ENCODE measurements at places on chromosomes 2 and 18. TPM values are rescaled to one million over a fixed set of nuclear protein-coding genes. Genes with fewer than 3 reads are reported as not detected.

The DAW1 gene
- 2.4 TPM for total RNA-seq

DNA sequence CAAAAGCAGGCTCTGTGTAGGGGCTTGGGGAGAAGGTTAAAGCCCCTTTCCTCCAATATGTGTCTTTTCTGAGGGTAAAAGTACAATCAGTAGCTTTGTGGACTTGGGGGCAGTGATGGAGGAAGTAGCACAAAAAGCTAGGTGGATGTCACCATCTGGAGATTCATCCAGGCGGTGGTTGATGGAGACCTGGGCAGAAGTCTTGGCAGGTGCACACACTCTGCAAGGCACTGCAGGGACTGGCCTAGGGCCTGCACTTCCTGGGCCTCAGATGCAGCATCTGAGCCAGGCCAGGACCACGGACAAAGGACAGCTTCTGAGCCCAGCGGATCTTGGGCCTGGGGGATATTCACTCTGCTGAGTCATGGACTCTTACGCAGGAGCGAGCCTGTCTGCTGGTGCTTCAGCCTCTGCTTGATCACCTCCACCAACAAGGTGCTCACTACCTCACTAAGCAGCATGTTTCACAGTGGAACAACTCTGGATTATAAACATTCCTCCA, 391.1 kb downstream of the TNS1 start:
- no peak for DNase-seq
- peaks cover 15% of the 10 kb centered on the region for H3K4me1 ChIP-seq
- H3K27me3 ChIP-seq: no peaks in the 10 kb centered on the region
- no peak overlapping the region for H3K27ac ChIP-seq
- no peak overlapping the region for H3K4me3 ChIP-seq

The STPG4 gene
- total RNA-seq: 12.7 TPM

The IL36G gene
- total RNA-seq: not detected

GRCh38 chr2:152623076-152623740, 94.1 kb downstream of the PRPF40A start:
- DNase-seq: no peak
- H3K4me3 ChIP-seq: no peak overlapping the region
- peaks cover 12% of the 10 kb centered on the region for H3K36me3 ChIP-seq
- H3K27ac ChIP-seq: no peak overlapping the region

The TEX44 gene
- not detected for total RNA-seq

The POTEI gene
- not detected for total RNA-seq

DNA sequence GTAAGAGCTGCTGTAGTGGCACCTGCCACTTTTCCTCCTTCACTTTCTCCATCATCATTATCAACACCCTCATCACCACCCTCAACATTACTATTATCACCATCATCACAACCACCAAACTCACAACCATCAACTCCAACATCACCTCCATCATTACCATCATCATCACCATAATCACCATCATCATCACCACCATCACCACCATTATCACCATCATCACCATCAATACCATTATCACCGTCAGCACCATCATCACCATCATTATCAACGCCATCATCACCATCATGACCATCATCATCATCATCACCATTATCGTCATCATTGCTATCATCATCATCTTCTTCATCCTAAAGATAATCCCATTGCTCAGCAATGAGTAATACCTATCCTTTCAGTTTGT, 255.8 kb downstream of the CYRIA start:
- no peak overlapping the region for H3K27ac ChIP-seq
- H3K27me3 ChIP-seq: peaks cover 20% of the 10 kb centered on the region
- H3K4me1 ChIP-seq: no peaks in the 10 kb centered on the region
- H3K36me3 ChIP-seq: no peaks in the 10 kb centered on the region
- no peak for DNase-seq

DNA sequence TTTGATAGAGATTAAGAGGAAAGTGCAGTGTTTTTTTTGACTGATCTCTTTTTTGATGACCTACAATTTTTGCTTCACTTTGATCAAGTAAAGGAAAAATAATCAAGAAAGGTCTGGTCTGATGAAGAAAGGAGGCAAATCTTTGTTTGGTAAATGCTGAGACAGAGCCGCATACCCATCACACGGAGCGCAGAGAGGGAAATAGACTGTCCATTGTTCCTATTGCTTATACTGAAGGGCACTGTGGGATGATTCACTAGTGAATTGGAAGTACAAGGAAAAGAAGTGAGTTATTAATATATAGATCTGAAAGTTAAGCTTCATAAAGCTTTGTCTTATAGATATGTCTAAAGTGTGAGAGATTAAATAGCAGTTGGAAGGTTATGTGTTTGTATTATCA, 455.1 kb downstream of the PLCL1 start:
- H3K27ac ChIP-seq: no peak overlapping the region
- H3K4me3 ChIP-seq: no peak overlapping the region
- H3K36me3 ChIP-seq: no peaks in the 10 kb centered on the region
- no peaks in the 10 kb centered on the region for H3K27me3 ChIP-seq

- no peak for DNase-seq
- peaks cover 14% of the 10 kb centered on the region for H3K36me3 ChIP-seq
- no peaks in the 10 kb centered on the region for H3K27me3 ChIP-seq
- peak overlapping the region; percentile 8 for H3K27ac ChIP-seq
Observed at GRCh38 chr2:20067992-20068584, 16.7 kb upstream of the LAPTM4A start.

DNA sequence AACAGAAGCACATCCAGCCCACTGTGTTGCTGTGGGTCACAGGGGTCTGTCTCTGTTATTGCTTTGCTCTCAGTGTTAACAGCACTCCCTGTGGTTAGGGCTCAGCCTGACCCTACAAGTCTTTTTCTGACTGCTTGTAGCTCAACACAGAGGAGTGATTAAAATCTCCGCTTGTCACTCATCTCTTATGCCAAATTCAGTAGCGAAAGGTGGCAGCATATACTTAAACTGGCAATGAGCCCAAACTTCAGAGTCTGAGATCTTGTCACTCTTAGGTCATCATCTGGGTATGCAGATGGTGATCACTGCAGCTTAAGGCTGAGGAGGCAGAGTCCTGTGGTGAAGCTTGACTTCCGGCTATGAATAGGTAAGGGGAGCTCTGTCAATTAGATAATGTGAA, 63.3 kb upstream of the CSRNP3 start:
- H3K36me3 ChIP-seq: no peaks in the 10 kb centered on the region
- no peaks in the 10 kb centered on the region for H3K4me1 ChIP-seq
- no peaks in the 10 kb centered on the region for H3K27me3 ChIP-seq
- no peak overlapping the region for H3K27ac ChIP-seq
- no peak overlapping the region for H3K4me3 ChIP-seq

GRCh38 chr2:9164112-9164608, 42.5 kb upstream of the ASAP2 start:
- no peak for DNase-seq
- H3K4me1 ChIP-seq: peaks cover 30% of the 10 kb centered on the region
- no peaks in the 10 kb centered on the region for H3K27me3 ChIP-seq
- H3K36me3 ChIP-seq: no peaks in the 10 kb centered on the region
- H3K27ac ChIP-seq: no peak overlapping the region

The MC5R gene
- not detected for total RNA-seq

DNA sequence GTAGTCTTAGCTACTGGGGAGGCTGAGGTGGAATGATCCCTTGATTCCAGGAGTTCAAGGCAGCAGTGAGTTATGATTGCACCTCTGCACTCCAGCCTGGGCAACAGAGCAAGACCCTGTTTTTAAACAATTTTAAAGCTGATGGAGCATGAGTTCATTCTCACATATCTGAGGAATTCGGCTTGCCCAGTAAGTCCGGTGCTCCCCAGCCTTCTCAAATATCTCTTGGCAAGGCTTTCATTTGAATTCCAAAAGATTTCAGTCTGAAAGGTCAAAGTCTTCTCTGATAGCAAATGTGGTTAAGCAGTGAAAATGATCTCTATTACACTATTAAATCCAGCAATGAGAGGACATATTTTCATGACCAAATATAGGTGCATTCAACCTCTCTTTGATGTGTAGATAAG, 27.9 kb downstream of the PIEZO2 start:
- no peaks in the 10 kb centered on the region for H3K27me3 ChIP-seq
- H3K4me3 ChIP-seq: no peak overlapping the region
- no peak for DNase-seq
- peaks cover 21% of the 10 kb centered on the region for H3K4me1 ChIP-seq

DNA sequence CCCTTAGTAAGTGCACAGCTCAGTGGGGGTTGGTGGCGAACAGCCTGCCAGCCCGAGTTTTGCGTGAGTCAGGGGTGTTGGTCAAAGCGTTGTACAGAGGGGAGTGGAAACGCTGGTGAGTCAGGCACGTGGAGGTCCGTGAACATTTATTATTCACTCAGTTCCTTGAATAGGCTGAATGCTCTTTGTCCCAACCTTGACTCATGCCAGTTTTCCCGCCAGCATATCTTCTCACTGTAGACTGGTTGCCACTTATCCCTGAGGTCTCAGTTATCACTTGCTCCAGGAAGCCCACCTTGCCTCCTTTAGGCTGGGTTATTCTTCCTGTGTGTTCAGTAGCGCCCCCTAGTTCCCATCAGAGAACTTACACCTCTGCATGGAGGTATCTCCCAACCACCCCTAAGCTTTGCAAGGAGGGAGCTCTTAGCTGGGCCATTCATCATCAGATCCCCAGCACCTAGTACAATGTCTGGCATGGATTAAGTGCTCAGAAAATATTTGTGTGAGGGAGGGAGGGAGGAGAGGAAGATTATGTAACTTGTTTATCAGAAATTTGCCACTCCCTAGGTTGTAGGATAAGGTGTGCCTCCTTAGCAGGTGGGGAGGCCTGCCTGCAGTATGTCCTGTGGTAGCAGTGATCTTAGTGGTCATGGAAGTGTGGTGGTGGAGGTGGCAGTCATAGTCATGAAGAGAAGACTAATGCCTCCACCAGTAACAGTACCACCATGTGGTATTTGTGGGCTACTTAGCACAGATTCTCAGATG, 72.1 kb downstream of the CABLES1 start:
- H3K27me3 ChIP-seq: no peaks in the 10 kb centered on the region
- DNase-seq: no peak
- H3K36me3 ChIP-seq: peaks cover 8% of the 10 kb centered on the region
- peaks cover 18% of the 10 kb centered on the region for H3K4me1 ChIP-seq
- no peak overlapping the region for H3K27ac ChIP-seq
- no peak overlapping the region for H3K4me3 ChIP-seq

GRCh38 chr2:68675470-68675869, 32.1 kb downstream of the PROKR1 start:
- DNase-seq: no peak
- peaks cover 14% of the 10 kb centered on the region for H3K36me3 ChIP-seq
- no peak overlapping the region for H3K4me3 ChIP-seq
- H3K27ac ChIP-seq: no peak overlapping the region
- H3K4me1 ChIP-seq: no peaks in the 10 kb centered on the region

- no peak overlapping the region for H3K27ac ChIP-seq
- no peak overlapping the region for H3K4me3 ChIP-seq
- peaks cover 14% of the 10 kb centered on the region for H3K4me1 ChIP-seq
- DNase-seq: no peak
- no peaks in the 10 kb centered on the region for H3K36me3 ChIP-seq
Observed at GRCh38 chr2:174824068-174824467, 59.8 kb upstream of the CHRNA1 start.

DNA sequence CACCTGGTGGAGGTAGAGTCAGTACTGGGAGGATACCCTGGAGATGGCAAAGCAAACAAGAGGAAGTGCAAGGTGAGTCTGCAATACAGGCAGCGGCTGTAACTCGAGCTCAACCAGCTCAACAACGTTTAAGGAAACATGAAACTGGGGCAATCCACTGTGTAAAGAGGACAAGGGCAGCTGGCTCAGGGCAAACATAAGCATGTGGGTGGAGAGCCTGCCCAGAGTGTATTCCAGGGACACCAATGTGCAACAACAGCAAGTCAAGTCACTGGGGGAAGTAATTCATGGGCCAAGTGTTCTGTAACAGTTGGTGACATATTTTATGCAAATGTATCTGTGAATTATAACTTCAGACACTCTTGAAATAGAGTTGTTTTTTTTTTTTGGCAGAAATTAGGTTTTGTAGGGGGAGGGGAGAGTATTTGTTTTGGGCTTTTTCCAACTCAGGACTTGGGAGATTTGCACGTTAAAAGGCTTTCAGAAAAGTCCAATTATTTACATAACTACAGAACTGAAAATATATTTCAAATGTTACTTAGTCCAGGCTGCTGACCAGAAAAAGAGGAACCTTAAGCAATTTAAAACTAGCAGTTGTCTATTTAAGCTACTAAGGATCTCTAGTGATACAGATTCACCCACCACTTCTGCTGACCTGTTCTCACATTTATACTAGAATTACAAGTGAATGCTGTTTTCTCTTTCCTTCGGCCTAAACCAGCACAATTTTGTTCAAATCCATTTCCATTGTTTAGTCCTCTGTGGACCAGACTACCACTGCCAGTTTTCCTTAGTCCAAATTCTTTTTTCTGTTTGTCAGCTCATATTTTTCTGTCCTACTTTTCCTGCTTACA, 18.6 kb downstream of the NRXN1 start:
- DNase-seq: peak; percentile 35
- no peak overlapping the region for H3K4me3 ChIP-seq
- no peaks in the 10 kb centered on the region for H3K36me3 ChIP-seq
- H3K27ac ChIP-seq: no peak overlapping the region
- no peaks in the 10 kb centered on the region for H3K27me3 ChIP-seq

The FAM210A gene
- 20.8 TPM for total RNA-seq

DNA sequence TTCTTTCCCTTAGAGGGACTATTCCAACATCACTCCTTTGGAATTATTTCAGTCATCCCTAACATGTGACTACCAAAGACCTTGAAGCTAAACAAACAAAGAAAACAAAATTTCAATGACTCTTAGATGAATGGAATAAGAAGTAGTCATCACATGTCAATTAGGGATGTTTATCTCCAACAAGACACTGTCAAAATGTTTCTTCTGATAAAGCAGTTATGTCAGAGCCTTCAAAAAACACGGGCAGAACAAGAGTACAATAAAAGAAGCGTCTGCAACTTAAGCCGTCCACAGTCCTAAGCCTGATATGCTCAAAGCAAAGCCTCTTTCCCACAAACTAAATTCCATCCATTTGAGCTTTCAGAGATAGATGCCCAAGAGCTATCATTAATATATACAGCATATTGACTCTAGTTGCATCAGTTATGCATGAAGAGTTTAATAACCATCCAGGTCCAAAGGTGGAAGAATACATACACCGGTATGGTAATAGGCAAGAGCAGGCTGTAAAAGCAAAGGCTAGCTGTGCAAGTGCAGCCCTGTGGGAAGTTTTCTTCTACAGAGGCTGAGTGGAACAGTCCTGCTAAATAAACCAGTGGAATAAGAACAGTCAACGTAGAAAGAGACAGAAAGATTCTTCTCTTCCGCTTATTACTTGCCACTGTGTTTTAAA, 98.1 kb downstream of the ICA1L start:
- no peak overlapping the region for H3K4me3 ChIP-seq
- H3K27ac ChIP-seq: no peak overlapping the region
- H3K36me3 ChIP-seq: no peaks in the 10 kb centered on the region
- no peak for DNase-seq
- peaks cover 3% of the 10 kb centered on the region for H3K4me1 ChIP-seq
- H3K27me3 ChIP-seq: no peaks in the 10 kb centered on the region

GRCh38 chr2:221948076-221948475, 350.7 kb downstream of the PAX3 start:
- H3K27ac ChIP-seq: no peak overlapping the region
- H3K4me3 ChIP-seq: no peak overlapping the region
- no peak for DNase-seq
- H3K36me3 ChIP-seq: no peaks in the 10 kb centered on the region
- no peaks in the 10 kb centered on the region for H3K4me1 ChIP-seq
- no peaks in the 10 kb centered on the region for H3K27me3 ChIP-seq

The POTEE gene
- 0.17 TPM for total RNA-seq

GRCh38 chr2:205435970-205436369, 246.3 kb upstream of the NRP2 start:
- H3K27ac ChIP-seq: no peak overlapping the region
- H3K36me3 ChIP-seq: no peaks in the 10 kb centered on the region
- no peak overlapping the region for H3K4me3 ChIP-seq
- no peaks in the 10 kb centered on the region for H3K4me1 ChIP-seq
- no peak for DNase-seq

GRCh38 chr2:10814571-10815331, 2.2 kb upstream of the PDIA6 start:
- H3K4me1 ChIP-seq: peaks cover 9% of the 10 kb centered on the region
- H3K36me3 ChIP-seq: peaks cover 37% of the 10 kb centered on the region
